Common myeloid progenitor, CD34-positive (primary cell): ENCODE measurements at places on chromosomes 12 and 14.

DNA sequence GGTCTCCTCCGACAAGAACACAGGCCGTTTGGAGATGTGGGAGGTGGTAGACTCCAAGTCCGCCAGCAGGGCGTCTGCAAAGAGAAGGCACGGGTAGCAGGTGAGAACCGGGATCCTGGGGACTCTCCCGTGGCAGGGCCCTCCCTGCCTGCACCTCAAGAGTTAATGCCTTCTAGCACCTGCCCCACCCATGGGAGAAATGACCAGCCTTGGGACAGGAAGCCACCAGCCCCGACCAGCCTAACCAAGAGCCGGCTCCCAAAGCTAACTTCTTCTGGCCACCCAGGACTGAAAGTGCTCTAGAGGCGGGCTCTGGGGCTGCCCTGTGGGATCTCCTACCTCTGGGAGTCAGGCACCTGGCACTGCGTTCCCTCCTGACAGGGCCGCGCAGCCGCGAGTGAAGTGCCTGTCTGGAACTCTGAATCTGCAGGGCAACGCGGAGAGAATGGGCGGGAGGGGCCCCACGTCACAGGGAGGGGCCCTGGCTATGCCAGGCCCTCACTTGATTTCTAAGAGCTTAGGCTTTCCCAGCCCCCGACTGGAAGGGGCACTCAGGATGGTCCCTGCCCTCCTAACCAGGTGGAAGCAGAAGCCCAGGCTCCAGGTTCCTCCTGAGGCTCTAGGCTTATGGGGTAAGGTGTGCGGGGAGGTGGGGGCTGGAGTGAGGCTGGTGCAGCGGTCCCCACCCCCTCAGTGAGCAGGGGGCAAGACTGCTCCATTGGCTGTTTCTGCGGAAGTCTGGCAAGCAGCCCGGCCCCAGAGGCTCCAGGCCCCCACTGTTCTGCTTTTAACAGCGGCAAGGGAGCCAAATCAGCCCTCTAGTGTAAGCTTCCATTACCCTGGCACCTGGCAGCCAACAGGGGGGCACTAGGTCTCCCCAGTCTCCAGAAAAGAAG, 23.6 kb upstream of the RPLP0 start:
- H3K27ac ChIP-seq = no peak overlapping the region
- no peaks in the 10 kb centered on the region for H3K27me3 ChIP-seq
- peaks cover 45% of the 10 kb centered on the region for H3K4me1 ChIP-seq
- H3K36me3 ChIP-seq = peaks cover 23% of the 10 kb centered on the region

DNA sequence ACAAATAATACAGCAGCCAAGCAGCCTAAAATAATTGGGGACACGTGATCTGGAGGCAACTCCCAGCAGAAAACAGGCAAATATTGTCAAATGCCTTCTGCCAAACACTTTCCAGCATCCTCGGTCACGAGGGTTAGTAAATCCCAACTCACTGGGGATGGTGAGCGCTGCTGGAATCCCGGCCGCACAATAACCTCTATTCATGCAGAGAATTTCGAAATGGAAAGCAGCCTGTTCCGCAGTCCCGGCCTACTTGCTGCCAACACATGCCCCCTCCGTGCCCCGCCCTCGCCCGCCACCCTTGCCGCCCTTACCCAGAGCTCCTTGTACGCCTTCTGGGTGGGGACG, 62.2 kb downstream of the RFX4 start:
- no peak overlapping the region for H3K27ac ChIP-seq
- H3K4me1 ChIP-seq = no peaks in the 10 kb centered on the region
- no peak for DNase-seq
- H3K36me3 ChIP-seq = no peaks in the 10 kb centered on the region
- no peak overlapping the region for H3K4me3 ChIP-seq
- peaks cover 3% of the 10 kb centered on the region for H3K27me3 ChIP-seq

GRCh38 chr12:4027412-4027811, 154.2 kb upstream of the PARP11 start:
- H3K36me3 ChIP-seq = no peaks in the 10 kb centered on the region
- no peak overlapping the region for H3K27ac ChIP-seq
- no peaks in the 10 kb centered on the region for H3K27me3 ChIP-seq
- DNase-seq = peak; percentile 64
- H3K4me1 ChIP-seq = peaks cover 17% of the 10 kb centered on the region
- no peak overlapping the region for H3K4me3 ChIP-seq

DNA sequence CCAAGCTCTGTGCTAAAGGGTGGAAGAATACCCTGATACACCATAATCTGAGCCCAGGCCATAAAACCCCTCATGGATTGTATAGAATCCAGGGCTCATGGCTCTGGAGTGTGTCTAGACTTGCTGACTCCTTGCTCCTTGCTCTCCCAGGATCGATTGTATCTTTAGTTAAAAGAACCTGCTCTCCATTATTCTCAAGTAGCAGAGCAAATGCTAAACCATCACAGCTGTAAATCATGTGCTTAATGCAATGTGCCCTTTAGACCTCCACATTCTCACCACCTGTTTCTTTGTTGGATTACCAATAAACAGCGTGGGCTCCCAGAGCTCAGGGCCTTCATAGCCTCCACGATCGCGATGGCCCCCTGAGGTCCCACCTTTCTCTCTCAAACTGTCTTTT, 411.6 kb upstream of the FBXO33 start:
- no peak overlapping the region for H3K27ac ChIP-seq
- H3K4me3 ChIP-seq = no peak overlapping the region
- no peaks in the 10 kb centered on the region for H3K4me1 ChIP-seq
- DNase-seq = no peak

- H3K4me1 ChIP-seq = no peaks in the 10 kb centered on the region
- no peak for DNase-seq
These were observed 380.8 kb downstream of the ALG10 start for GRCh38 chr12:34402899-34403705.

DNA sequence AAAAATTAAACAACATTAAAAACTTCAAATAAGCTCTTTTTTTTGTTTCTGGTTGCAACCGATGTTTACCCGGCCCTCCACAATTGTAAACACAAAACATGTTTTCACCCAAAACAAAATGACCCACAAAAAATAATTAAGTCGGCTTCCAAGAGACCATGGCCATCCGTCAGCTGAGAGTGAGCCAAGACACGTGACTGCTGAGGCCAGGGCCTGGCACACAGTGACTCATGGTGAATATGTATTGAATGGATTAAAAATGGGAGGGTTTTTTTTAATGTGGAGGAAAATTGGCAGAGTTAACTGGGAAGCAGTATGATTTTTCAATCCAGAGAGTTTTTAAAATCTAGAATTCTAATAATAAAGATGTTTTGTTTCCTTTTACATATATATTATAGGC, 13.8 kb upstream of the CPNE8 start:
- no peak overlapping the region for H3K27ac ChIP-seq
- no peak overlapping the region for H3K4me3 ChIP-seq
- no peak for DNase-seq
- no peaks in the 10 kb centered on the region for H3K27me3 ChIP-seq
- H3K36me3 ChIP-seq = no peaks in the 10 kb centered on the region

GRCh38 chr12:92164712-92165111, 19.1 kb upstream of the BTG1 start:
- H3K27ac ChIP-seq = no peak overlapping the region
- H3K36me3 ChIP-seq = no peaks in the 10 kb centered on the region
- DNase-seq = no peak
- H3K4me1 ChIP-seq = no peaks in the 10 kb centered on the region
- no peaks in the 10 kb centered on the region for H3K27me3 ChIP-seq

GRCh38 chr12:27013611-27014084, 536 bp downstream of the TM7SF3 start:
- peak overlapping the region; percentile 93 for H3K4me3 ChIP-seq
- no peaks in the 10 kb centered on the region for H3K27me3 ChIP-seq
- peaks cover 90% of the 10 kb centered on the region for H3K4me1 ChIP-seq
- no peak for DNase-seq
- peaks cover 20% of the 10 kb centered on the region for H3K36me3 ChIP-seq
- H3K27ac ChIP-seq = peak overlapping the region; percentile 91

- H3K27me3 ChIP-seq = no peaks in the 10 kb centered on the region
- H3K4me3 ChIP-seq = no peak overlapping the region
- no peak overlapping the region for H3K27ac ChIP-seq
- no peaks in the 10 kb centered on the region for H3K36me3 ChIP-seq
- peak; percentile 61 for DNase-seq
These were observed 893.1 kb downstream of the TMEM121 start for GRCh38 chr14:106419376-106419965.

DNA sequence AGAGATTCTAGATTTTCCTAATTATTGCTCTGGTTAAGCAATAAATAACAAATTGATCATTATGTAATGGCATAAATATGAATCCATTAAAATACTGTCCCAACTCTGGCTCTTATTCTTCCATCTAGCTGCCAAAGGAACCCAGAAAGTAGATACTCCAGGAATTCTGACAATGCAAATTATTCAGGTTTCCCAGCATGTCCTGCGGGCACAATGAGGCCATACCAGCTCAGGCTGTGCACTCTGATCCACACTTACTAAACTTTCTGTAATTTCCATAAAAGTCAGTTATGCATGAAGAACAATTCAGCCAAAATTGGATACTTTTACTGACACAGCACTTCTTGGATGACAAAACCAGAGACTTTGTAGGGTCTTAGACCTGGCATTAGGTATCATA, 576.3 kb downstream of the KCNH5 start:
- no peaks in the 10 kb centered on the region for H3K27me3 ChIP-seq
- H3K4me3 ChIP-seq = no peak overlapping the region
- H3K27ac ChIP-seq = no peak overlapping the region
- no peaks in the 10 kb centered on the region for H3K36me3 ChIP-seq

- H3K4me3 ChIP-seq = no peak overlapping the region
- H3K27me3 ChIP-seq = peaks cover 2% of the 10 kb centered on the region
- no peak overlapping the region for H3K27ac ChIP-seq
- no peaks in the 10 kb centered on the region for H3K36me3 ChIP-seq
- no peaks in the 10 kb centered on the region for H3K4me1 ChIP-seq
- DNase-seq = no peak
These were observed 6.3 kb upstream of the TMEM121 start for GRCh38 chr14:105519946-105520698.

- H3K36me3 ChIP-seq = peaks cover 27% of the 10 kb centered on the region
- no peaks in the 10 kb centered on the region for H3K27me3 ChIP-seq
- H3K4me3 ChIP-seq = no peak overlapping the region
- DNase-seq = no peak
- H3K27ac ChIP-seq = no peak overlapping the region
- peaks cover 9% of the 10 kb centered on the region for H3K4me1 ChIP-seq
These were observed 201.0 kb downstream of the SSPN start for GRCh38 chr12:26396402-26396801.

DNA sequence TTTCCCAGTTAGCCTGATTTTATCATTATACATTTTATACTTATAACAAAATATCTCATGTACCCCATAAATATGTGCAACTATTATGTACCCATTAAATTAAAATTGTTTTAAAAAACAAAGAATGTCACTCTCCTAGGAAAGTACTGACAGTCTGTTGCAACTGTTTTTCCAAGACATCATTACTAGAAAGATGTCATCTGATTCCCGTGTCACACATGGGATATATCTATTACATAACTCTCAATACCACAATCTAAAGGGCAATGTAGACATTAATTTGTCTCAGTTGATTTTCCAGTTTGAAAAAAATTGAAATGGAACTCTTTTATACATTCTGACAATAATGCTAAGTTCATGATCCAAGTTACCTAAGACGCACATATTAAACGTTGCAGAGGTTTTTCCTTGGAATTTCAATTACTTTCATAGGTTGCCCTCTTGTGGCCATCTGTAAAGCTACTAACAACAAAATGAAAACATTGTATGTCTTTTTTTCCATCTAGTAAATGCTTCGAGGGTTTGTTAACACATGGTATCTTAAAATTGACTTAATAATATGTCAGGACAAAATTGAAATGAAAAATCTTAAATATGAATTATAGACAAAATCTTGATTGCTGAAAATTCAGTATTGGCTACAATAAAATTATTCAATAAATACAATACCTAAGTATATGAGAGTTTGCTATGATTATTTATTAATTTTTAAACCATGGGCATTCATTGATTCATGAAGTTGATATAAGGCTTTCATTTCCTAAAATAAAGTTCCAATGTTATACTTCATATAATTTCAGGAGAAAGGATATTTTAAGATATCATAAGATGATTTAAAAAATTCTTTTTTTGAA, 131.6 kb downstream of the PPFIA2 start:
- no peaks in the 10 kb centered on the region for H3K4me1 ChIP-seq
- H3K27ac ChIP-seq = no peak overlapping the region
- H3K27me3 ChIP-seq = no peaks in the 10 kb centered on the region
- no peaks in the 10 kb centered on the region for H3K36me3 ChIP-seq
- no peak overlapping the region for H3K4me3 ChIP-seq
- DNase-seq = peak; percentile 17

DNA sequence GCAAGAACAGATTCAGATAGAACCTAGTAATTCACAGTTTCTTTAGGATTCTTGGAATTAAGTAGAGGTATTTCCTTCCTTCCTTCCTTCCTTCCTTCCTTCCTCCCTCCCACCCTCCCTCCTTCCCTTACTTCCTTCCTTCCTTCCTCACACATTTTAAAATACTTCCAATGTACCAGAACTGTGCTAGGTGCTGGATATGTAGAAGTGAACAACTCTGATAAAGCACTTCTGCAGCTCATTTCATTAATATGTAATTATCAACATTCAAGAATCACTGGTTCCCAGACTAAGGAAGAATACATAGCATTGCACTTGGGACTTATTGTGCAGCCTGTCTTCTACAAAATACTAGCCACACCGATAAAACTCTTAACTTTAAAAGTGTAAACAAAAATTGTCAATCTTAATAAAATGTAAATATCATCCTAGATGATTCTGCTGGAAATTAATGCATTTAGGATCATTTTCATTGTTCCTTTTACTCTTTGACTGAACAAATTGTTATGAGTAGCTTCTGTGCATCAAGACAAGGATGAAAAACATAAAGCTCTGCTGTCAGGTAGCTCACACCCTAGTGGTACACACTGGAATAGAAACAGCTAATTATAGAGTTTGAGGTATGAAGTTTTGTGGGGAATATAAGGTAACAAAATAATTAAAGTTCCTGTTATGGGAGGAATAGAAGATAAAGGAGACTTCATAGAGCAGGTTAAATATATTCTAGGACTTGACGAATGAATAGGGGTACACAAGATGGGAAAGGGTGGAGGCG, 99.9 kb upstream of the MYF6 start:
- H3K27ac ChIP-seq = no peak overlapping the region
- no peaks in the 10 kb centered on the region for H3K4me1 ChIP-seq
- H3K4me3 ChIP-seq = no peak overlapping the region
- no peak for DNase-seq
- H3K36me3 ChIP-seq = no peaks in the 10 kb centered on the region

DNA sequence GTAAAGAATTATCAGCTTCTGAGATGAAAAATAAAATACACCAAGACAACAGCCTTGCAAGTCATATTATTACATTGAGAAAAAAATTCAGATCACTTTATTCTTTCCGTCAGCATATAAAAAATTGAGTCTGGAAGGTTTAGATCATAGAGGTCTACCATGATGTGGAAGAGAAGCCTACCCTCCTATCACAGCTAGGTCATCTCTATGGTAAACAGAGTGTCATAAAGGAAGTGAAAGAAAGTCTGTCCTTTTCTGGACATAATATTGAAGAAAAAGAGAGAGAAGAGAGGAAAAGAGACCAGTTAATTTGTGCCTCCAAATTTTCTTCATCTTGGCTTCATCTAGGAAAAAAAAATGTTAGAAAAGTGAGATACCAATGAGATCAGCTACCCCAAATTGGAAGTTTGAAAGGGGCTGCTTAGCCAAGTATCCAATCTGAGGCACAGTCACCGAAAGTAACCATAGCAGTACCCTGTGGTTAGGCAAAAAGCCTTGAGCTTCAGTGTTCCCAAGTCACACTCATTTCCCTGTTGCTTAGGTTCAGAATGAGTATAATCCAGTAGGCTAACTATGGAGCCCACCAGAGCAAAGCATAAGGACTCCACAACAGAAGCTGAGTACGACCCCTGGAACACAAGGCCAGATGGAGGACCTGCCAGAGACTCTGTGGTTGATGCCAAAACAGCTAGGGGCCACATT, 38.1 kb downstream of the DUSP6 start:
- H3K36me3 ChIP-seq = no peaks in the 10 kb centered on the region
- no peak for DNase-seq
- no peaks in the 10 kb centered on the region for H3K27me3 ChIP-seq
- H3K27ac ChIP-seq = no peak overlapping the region
